ENCODE measurements at places on chromosomes 16 and 17. TPM values are rescaled to one million over a fixed set of nuclear protein-coding genes. Genes with fewer than 3 reads are reported as not detected.

The SECTM1 gene
- 6.8 TPM for total RNA-seq

The DYNLRB2 gene
- not detected for total RNA-seq

The UMOD gene
- total RNA-seq: not detected

The KCNJ18 gene
- total RNA-seq: not detected

The CACNA1H gene
- 24.3 TPM for total RNA-seq

The STX1B gene
- 1.6 TPM for total RNA-seq

The CD7 gene
- total RNA-seq: 0.61 TPM

The FSCN2 gene
- 10.1 TPM for total RNA-seq

The GPS2 gene
- 61.3 TPM for total RNA-seq

The CLEC10A gene
- total RNA-seq: not detected

DNA sequence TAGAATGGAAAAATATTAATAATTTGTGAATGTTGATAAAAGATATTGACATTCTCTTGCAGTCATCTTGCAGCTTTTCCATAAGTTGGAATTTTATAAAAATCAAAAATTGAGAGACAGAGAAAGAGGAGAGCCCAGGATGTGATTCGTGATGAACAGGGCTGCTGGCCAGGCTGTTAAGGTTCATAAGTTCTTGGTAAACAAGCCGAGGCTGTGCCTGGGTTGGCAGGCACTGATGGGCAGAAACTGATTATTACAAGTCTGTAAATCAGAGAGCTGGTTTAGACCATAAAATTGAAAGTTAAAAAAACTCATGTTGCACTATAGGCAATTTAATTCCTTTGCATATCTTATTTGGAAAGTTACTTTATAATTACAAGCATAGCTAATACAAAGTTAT, 533.7 kb downstream of the HAPSTR1 start:
- H3K27me3 ChIP-seq: peaks cover 16% of the 10 kb centered on the region
- no peak for DNase-seq
- H3K36me3 ChIP-seq: no peaks in the 10 kb centered on the region
- H3K27ac ChIP-seq: no peak overlapping the region
- no peaks in the 10 kb centered on the region for H3K4me1 ChIP-seq

GRCh38 chr17:81568416-81568815, 16.3 kb upstream of the FAAP100 start:
- no peak overlapping the region for H3K27ac ChIP-seq
- no peak overlapping the region for H3K4me3 ChIP-seq
- H3K36me3 ChIP-seq: peaks cover 63% of the 10 kb centered on the region
- DNase-seq: no peak
- no peaks in the 10 kb centered on the region for H3K27me3 ChIP-seq

DNA sequence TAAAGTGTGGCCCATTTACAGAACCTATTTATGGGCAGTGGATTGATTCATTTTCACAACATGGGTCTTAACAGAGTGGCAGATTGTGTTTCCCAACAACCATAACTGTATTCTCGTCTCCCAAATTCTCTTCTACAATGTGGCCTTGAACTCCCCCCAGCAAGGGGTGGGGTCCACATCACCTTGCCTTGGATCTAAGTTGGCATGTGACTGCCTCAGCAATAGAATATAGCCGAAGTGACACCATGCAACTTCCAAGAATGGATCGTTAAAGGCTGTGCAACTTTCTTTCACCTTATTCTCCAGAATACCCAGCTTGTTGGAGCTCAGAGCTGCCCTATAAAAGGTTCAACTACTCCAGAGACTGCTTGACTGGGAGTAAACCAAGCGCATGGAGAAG, 72.0 kb upstream of the CDH5 start:
- H3K27me3 ChIP-seq: peaks cover 54% of the 10 kb centered on the region
- no peaks in the 10 kb centered on the region for H3K36me3 ChIP-seq
- H3K4me1 ChIP-seq: no peaks in the 10 kb centered on the region

GRCh38 chr17:78338486-78339259, 21.2 kb downstream of the SOCS3 start:
- peak overlapping the region; percentile 37 for H3K27ac ChIP-seq
- H3K27me3 ChIP-seq: no peaks in the 10 kb centered on the region
- DNase-seq: peak; percentile 75
- H3K4me1 ChIP-seq: peaks cover 90% of the 10 kb centered on the region
- H3K4me3 ChIP-seq: peak overlapping the region; percentile 4

DNA sequence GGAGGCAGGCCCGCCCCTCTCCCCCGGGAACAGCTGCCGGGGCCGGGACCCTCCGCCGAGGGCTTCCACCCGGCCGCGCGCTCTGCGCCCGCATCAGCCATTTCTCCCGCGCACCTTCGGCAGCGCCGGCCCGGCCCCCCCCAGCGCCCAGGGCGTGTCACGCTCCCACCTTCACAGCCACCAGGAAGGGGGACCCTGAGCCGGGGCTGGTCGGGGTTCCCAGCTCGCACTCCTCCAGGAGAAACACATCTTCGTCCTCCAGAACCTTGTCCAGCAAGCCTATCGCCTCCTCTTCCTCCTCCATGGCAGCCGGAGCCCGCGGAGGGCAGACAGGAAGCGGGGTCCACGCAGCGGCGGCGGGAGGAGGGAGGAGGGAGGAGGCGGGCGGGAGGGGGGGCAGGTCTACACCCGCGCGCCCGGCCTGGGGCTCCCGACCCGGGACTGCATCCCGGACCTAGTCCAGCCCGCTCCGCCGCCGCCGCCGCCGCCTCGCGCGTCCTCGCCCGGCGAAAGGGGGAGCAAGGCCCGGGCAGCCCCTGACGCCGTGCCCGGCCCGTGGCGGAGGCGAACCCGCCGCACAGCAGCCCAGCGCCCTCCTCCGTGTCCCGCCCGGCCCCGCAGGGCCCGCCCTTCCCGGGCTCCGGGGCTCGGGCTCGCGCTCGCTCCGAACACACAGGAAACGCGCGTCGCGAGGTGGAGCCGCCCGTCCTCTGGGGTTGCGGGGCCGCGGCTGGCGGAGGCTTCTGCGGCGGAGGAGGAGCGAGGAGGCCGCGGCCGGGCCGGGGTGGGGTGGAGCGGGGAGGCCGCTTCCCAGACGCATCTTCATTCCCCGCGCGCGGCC, 70.8 kb downstream of the ABR start:
- no peak for DNase-seq
- no peaks in the 10 kb centered on the region for H3K27me3 ChIP-seq
- peaks cover 50% of the 10 kb centered on the region for H3K4me1 ChIP-seq
- H3K36me3 ChIP-seq: peaks cover 5% of the 10 kb centered on the region
- peak overlapping the region; percentile 79 for H3K4me3 ChIP-seq

GRCh38 chr17:82611140-82612058, 36.8 kb downstream of the WDR45B start:
- H3K4me1 ChIP-seq: no peaks in the 10 kb centered on the region
- H3K27me3 ChIP-seq: no peaks in the 10 kb centered on the region
- H3K4me3 ChIP-seq: no peak overlapping the region
- peaks cover 24% of the 10 kb centered on the region for H3K36me3 ChIP-seq

DNA sequence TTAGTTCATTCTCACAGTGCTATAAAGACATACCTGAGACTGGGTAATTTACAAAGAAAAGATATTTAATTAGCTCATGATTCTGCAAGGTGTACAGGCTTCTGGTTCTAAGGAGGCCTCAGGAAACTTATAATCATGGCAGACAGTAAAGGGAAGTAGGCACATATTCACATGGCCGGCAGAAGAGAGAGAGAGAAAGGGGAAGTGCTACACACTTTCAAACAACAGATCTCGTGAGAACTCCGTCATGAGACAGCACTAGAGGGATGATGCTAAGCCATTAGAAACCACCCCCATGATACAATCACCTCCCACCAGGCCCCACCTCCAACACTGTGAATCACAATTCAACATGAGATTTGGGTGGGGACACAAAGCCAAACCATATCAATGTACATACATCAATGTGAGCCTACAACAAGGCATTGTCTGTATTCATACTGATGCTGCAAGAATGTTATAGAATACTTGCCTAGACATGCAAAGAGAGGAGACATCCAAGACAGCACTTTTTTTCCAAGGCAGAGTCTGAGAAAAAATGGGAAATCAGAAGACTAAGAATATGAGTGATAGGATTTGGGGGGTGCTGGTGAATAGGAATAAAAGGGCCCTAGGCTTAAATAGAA, 114.8 kb upstream of the XYLT1 start:
- H3K36me3 ChIP-seq: no peaks in the 10 kb centered on the region
- no peaks in the 10 kb centered on the region for H3K4me1 ChIP-seq
- no peak overlapping the region for H3K4me3 ChIP-seq
- peaks cover 33% of the 10 kb centered on the region for H3K27me3 ChIP-seq
- no peak overlapping the region for H3K27ac ChIP-seq

DNA sequence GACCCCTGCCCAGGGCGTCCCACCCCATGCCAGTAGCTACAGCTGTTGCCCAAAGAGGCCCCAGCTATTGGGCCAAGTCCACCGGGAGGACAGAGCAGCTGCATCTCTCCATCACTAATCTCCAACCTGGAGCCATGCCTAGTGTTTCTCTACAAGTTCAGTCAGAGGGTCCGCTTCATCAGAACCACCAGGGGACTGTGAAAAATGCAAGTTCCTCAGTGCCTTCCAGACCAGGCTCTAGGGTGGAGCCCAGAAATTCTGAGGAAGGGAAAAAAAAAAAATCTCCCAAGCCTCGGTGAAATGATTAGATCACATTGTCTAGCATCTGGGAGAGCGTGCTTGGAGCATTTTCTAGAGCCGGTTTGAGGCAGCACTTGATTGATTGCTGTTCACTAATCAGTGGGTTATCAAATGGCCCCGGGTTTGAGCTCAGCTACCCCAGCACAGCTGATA, 22.4 kb upstream of the HERPUD1 start:
- H3K4me3 ChIP-seq: no peak overlapping the region
- H3K4me1 ChIP-seq: no peaks in the 10 kb centered on the region
- no peaks in the 10 kb centered on the region for H3K36me3 ChIP-seq
- H3K27ac ChIP-seq: no peak overlapping the region

- no peak for DNase-seq
- no peaks in the 10 kb centered on the region for H3K27me3 ChIP-seq
- no peak overlapping the region for H3K4me3 ChIP-seq
- H3K4me1 ChIP-seq: peaks cover 27% of the 10 kb centered on the region
- H3K36me3 ChIP-seq: no peaks in the 10 kb centered on the region
Observed at GRCh38 chr16:89189358-89190025, 10.8 kb downstream of the SLC22A31 start.

DNA sequence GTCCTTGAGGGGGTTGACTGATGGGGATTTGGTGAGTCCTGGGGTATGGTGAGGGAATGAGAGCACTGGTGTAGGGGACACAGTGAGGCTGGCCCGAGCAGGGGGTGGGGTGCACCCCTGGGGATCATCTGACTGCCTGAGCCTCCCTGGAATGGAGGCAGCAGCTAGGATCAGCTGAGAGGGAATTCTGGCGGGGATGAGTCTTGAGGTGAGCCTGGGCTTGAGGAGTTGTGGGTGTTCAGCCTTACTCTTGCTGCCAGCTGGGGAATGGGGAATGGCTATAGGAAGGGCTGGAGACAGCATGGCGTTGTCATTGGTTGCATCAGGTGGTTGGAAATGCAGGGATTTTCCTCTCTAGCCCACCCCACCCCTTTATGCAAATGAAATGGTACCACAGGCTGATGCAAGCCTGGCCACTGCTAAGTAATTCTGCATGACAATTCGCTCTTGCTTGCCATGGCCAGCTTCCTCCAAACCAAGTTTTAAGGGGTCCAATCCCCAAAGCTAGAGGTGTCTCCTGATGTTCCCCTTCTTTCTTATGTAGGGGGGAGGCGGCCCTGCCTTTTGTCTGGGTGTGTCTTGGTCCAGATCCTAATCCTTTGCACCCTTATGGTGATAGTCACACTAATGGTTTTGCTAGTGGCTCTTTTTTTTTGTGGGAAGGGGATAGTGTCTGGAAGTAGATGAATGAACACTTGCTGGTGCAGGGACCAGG, 7.5 kb downstream of the NFE2L1 start:
- H3K4me3 ChIP-seq: no peak overlapping the region
- H3K36me3 ChIP-seq: peaks cover 77% of the 10 kb centered on the region
- H3K4me1 ChIP-seq: peaks cover 13% of the 10 kb centered on the region
- no peaks in the 10 kb centered on the region for H3K27me3 ChIP-seq
- H3K27ac ChIP-seq: peak overlapping the region; percentile 4
- DNase-seq: peak; percentile 73

DNA sequence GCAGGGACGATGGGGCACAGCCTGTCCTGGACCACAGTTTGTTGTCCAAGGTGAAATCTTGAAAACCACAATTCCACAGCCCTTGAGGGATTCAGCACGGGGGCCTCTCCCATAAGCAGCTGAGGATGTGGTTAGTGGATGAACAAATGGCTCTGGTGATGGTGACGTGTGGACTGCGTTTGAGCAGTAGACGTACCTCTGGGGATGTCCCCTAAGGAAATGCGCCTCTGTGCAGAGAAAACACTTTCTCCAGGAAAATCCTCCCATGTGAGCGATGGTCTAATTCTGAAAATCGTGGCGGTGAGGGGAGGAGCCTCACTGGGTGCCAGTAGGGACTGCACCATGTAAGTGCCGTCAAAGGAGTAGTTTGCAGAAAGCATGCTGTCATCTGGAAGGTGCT, 2.7 kb upstream of the SEPTIN12 start:
- no peak for DNase-seq
- H3K36me3 ChIP-seq: no peaks in the 10 kb centered on the region
- H3K27ac ChIP-seq: no peak overlapping the region
- no peak overlapping the region for H3K4me3 ChIP-seq
- H3K27me3 ChIP-seq: no peaks in the 10 kb centered on the region

DNA sequence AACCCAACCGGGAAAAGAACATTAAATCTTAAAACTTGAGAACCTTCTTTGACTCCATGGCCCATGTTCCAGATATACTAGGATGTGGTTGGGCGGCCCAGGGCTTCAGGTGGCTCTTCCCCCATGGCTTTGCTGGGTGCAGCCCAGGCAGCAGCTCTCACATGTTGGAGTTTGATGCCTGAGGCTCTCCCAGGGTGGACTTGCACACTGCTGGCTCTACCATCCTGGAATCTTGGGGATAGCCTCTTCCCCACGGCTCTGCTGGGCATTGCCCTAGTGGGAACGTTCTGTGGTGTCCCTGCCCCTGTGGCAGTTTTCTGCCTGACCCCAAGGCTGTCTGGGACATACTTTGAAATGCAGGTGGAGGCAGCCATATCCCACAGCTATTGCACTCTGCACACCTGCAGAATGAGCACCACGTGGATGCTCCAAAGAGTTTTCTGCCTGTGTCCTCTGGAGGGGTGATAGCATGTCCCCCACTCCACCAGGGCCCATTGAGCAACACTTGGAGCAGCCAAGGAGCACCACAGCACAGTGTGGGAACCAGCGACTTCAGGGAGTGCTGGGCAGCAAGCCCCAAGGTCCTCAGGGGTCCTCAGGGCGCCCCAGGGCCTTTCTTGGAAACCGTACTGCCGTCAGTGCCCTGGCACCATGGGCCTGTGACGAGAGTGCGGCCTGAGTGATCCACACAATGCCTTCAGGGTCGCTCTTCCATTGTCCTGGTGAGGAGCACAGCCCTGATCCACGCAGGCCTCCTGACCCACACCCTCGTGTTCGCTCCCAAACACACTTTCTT, 70.8 kb downstream of the GOSR1 start:
- H3K4me1 ChIP-seq: peaks cover 24% of the 10 kb centered on the region
- no peaks in the 10 kb centered on the region for H3K27me3 ChIP-seq
- H3K4me3 ChIP-seq: no peak overlapping the region
- H3K27ac ChIP-seq: no peak overlapping the region
- no peak for DNase-seq

- DNase-seq: no peak
- no peaks in the 10 kb centered on the region for H3K27me3 ChIP-seq
- H3K27ac ChIP-seq: no peak overlapping the region
- no peak overlapping the region for H3K4me3 ChIP-seq
- H3K36me3 ChIP-seq: peaks cover 51% of the 10 kb centered on the region
Observed at GRCh38 chr17:39529455-39529854, 68.2 kb downstream of the CDK12 start.

- no peak overlapping the region for H3K27ac ChIP-seq
- DNase-seq: no peak
- H3K27me3 ChIP-seq: no peaks in the 10 kb centered on the region
- no peaks in the 10 kb centered on the region for H3K4me1 ChIP-seq
- H3K4me3 ChIP-seq: no peak overlapping the region
Observed at GRCh38 chr16:13100970-13101369, 199.6 kb downstream of the SHISA9 start.

Measured in HCT116 (cell line).